ENCODE measurements at places on chromosomes 4 and X.

DNA sequence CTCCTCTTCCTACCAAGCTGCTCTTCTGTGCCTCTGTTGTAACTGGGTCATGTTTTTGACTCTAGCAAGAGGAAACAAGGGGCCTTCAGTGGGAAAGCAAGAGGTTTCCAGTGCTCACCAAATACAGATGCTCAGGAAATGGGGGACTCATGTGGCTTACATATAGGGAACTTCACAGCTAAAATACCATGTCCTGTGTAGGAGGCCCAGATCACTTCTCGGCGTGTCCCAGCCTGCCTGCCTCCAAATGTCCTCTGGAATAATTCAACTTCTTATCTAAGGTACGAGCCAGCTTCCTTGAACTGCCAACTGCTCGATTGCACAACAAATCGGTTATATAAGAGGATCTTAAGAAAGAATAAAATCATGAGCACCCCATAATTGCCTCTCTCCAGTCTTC lies 161.3 kb downstream of the KIT start:
- no peak for DNase-seq

- no peak for DNase-seq
Observed at GRCh38 chr4:124030147-124030546, 633.6 kb downstream of the SPRY1 start.

GRCh38 chrX:69305333-69306062 lies 140.2 kb upstream of the PJA1 start:
- DNase-seq: no peak

DNA sequence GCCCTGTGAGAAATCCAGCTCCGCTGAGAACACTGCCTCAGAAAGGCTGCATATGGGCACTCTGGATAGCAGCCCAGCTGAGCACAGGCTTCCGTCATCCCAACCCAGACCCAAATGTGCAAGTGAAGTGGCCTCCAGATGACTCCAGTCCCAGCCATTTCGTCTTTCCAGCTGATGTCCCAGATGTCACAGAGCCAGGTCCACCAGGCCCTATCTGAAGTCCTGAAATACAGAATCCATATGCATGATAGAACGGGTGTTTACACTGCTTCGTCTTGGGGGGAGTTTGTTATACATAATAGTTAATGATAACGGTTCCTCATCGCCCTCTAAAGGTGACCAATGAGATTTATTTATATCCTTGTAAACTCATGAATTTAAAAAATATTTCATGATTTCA lies 72.6 kb upstream of the TRIM2 start:
- DNase-seq: no peak
